CD4-positive, alpha-beta memory T cell (primary cell): ENCODE measurements at places on chromosomes 7 and 10.

DNA sequence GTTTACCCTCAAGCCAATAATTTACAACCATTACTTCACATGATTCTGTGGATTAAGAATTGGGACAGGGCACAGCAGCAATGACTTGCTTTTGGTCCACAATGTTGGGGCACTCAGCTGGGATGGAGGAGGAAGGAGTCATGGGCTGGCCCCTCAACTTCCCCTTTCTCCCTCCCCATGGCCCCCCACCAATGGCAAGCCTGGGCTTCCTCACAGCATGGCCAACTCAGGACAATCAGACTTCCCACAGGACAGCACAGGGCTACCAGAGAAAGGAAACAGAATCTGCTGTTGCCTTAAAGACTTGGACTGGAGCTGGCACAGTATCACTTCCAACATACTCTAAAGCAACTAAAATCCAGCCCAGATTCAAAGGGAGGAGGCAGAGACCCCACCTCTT, 160.7 kb downstream of the PTPN20 start:
- no peak for DNase-seq

- no peak for DNase-seq
Observed at GRCh38 chr10:43273997-43274396, 7.1 kb upstream of the RASGEF1A start.

- peak; percentile 57 for DNase-seq
Observed at GRCh38 chr10:95560278-95561176, 644 bp downstream of the SORBS1 start.

GRCh38 chr10:124224331-124225028, 131.1 kb upstream of the CHST15 start:
- DNase-seq, result no peak
